Glomerular endothelial cell (primary cell): ENCODE measurements at places on chromosomes 6 and 20.

- no peak for DNase-seq
Observed at GRCh38 chr20:29878777-29879442, 1378.6 kb upstream of the DEFB115 start.

- no peak for DNase-seq
Observed at GRCh38 chr20:41177636-41178035, 40.3 kb downstream of the PLCG1 start.

- no peak for DNase-seq
Observed at GRCh38 chr6:13262302-13263230, 65.8 kb downstream of the TBC1D7 start.

GRCh38 chr6:42834056-42834455 is 45.4 kb upstream of the RPL7L1 start:
- no peak for DNase-seq

- DNase-seq = no peak
Observed at GRCh38 chr20:59157064-59157463, 6.6 kb upstream of the ZNF831 start.

GRCh38 chr6:165439928-165440554 is 130.6 kb upstream of the C6orf118 start:
- DNase-seq = peak; percentile 57

DNA sequence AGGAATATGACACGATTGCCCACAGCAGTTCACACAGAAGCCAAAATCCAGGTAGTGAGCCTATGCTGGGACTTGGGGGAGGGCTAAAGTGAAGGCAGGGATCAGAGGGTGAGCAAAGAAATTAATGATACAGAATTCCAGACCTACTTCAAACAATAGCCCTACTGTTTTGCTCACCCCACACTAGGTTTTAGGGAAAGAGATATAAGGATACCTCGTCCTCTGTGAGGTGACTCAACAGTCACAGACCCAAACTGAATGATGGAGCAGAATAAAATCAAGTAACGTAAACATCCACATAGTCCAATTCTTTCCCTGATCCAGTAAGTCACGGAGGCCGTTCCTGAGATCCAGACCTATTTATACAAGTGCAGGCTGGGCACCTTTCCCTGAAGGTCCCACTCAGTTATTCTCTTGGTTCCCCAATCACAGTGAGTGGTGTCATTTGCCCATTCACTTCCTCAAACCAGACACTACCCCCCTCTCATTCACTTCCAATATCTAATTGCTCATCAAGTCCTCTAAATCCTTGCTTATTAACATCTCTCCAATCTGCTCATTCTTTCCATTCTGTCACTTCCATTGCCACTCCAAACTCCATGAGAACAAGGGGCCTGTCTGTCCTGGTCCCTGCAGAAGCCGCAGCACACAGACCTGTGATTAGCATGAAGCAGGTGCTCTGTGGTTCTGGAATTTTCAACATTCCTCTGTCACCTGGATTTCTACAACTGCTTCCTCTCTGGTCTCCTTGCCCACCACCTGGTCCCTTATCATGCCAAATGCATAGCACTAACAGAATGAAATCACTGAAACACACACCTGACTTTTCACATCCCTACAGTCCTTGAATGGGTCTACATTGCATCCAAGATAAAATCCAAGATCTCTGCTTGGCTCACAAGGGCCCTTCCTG is 55.9 kb downstream of the ATXN1 start:
- no peak for DNase-seq

GRCh38 chr6:31597006-31597405 is 4.2 kb upstream of the NCR3 start:
- DNase-seq = no peak

DNA sequence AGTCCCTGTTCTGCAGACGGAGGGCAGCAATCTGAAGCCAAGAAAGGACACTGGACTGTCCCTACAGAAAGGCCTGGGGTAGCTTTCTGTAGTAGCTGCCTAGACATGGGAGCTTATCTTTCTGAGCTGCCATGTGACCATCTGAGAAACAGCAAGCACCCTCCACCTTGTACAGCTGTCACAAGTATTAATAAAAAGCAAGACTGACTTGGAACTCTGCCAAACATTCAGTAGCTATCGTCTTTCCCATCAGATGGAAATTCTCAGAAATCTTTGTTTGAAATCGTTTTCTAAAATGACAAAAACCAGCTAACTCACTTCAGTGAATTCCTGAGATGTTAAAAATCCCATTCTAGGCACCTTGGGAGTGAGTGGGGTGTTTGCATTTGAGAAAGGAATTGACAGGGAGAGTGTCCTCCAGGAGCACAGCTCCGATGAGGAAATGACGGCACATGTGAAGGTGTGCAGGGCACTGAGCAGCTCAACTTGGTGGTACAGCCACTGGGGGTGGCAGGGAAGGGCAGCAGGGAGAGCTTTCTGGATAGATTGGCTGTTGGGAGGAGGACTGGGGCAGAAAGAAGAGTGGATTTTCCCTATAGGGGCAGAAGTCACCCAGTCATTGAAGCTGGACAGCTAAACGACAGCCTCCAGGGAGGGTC is 24.5 kb downstream of the ACSS1 start:
- DNase-seq = no peak

DNA sequence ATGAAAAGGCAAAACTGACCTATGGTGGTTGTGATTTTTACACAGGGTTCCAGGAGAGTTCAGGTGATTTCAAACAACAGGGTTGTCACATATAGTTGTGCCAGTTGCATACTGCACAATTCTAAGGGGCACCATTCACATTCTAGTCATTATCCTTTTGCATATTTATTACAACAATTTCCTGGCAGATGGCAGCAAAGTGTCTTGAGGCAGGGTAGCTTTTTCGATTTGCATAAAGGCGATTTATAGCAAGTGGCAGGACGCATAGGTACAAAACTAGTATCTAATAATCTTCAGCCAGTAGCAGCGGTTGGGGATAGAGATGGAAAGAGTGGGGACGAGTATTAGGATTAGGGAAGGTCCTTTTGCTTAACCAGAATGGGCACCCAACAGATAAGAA is 46.5 kb upstream of the TRAF3IP2 start:
- DNase-seq = no peak

- DNase-seq = no peak
Observed at GRCh38 chr6:12165722-12166280, 124.4 kb upstream of the EDN1 start.

- peak; percentile 47 for DNase-seq
Observed at GRCh38 chr6:33589731-33590530, 9.9 kb upstream of the BAK1 start.

DNA sequence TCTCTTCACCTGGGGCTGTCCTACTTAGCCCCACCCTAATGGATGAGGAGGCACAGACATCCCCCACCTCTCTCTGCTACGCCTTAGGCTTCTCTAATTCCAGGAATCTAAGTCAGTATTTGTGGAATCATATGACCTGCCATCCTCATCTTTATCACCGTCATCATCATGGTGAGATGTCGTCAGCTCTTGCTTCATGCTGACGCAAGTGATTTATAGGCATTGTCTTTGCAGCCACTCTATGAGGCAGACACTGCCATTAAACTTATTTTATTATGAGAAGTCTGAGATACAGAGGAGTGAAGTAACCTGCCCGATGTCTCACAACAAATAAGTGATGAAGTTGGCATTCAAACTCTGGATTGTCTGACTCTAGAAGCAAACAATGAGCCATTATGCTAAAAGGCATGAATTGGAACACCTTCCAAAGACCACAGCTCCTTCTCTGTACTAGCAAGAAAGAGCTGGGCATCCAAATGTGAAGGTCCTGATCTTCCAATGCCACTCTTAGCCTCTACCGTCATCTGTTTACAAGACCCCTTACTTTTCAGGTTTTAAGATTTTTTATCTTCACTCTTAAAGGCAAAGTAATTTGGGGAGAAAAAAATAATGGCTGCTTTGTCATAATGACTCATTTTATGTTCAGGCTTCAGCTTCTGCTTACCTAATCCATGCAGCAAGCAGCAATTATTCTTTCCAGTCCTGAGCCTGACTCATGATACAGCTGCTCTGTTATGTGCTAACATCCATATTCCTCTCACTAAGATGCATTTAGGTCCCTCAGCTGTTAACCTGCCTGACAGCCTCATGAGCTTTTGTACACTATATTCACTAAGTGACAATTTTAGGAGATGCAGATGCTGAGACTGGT is 113.7 kb upstream of the BCLAF1 start:
- no peak for DNase-seq

GRCh38 chr20:62485062-62485700 is 9.4 kb upstream of the GATA5 start:
- no peak for DNase-seq

- no peak for DNase-seq
Observed at GRCh38 chr20:61976644-61977418, 88.8 kb downstream of the TAF4 start.

DNA sequence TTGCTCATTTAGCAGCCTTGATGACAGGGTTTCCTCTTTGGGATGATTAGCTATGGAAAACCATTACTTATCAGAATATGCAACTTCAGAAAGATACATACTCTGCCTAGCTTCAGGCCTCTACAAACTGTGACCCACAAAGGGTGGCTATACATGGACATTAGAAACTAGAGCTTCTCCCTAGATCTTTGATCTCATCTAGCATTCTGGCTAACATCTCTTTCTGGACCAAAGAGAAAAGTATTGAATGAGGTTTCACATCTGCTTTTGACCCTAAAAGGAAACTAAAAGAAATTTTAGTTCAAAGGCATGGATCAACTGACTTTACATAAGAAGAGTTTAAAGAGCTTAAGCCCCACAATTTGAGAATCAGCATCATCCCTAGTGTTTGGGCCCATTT is 12.4 kb upstream of the HMGN3 start:
- DNase-seq = no peak

GRCh38 chr6:158464483-158464882 is 95.4 kb upstream of the TMEM181 start:
- no peak for DNase-seq

DNA sequence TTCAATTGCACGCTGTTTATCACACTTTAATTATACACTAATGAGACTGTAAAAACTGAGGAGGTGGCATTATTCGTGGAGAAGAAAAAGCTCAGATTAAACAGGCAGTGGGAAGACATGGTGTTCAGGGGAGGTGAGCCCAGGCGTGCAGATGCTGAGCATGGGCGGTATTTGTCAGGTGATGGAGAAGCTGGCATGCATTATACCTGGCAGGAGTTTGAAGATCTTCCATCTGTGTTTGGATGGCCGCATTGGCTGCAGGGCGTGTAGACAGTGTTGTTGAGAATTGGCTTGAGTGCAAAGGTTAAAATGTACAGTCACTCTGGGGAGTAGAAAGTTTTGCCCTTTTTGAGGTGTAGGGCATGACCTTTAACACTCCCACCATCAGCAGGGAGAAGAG is 213.8 kb downstream of the ERMARD start:
- DNase-seq = no peak

GRCh38 chr6:38166411-38167240 is 347.1 kb downstream of the ZFAND3 start:
- DNase-seq = no peak

DNA sequence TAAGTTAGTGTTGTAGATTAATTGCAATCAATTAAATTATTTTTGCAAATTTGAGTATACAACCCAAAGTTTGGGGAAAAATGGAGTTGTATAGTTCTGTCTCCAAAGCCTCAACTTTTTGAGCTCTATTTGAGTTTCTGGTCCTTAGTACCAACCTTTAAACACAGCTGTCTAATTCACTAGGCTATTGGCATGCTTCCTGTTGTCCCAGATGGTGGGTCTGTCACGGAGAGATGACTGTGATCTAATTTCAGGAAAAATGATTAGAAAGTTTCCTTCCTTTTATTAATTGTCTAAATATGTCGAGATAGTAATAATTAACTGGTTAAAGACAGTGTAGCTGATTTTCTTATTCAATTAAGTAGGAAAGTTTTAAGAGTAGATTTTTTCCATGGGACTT is 109.6 kb downstream of the SCAF8 start:
- no peak for DNase-seq

DNA sequence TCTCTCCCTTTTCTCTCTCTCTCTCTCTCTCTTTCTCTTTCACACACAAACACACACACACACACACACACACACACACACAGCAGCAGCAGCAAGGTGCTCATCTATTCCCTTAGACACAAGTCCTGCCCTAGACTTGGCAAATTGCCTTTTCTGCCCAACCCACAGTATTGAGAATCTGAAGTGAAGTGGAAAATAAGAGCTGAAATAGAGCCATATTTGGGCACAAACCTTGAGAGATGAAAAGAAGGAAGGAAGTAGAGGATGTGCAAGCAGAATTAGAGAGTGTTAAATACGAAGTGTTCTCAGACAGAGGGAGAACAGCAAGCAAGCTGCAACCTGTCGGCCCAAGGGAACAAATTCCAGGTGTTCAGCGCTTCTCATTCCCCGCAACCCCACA is 557.5 kb upstream of the NOX3 start:
- no peak for DNase-seq

DNA sequence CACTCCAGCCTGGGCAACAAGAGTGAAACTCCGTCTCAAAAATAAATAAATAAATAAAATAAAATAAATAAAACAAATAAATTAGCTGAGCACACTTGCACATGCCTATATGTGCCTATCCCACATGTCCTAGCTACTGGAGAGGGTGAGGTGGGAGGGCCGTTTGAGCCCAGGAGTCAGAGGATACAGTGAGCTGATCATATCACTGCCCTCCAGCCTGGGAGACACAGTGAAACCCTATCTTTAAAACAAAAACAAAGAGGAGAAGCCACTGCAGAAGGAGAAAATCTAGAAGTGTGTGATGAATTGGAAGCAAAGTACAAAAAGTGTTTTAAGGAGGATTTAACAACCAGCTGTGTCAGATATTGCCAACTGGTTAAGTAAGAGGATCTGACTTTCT is 728.4 kb downstream of the PTPRT start:
- DNase-seq = no peak

GRCh38 chr6:16274885-16275589 is 36.6 kb downstream of the GMPR start:
- DNase-seq = no peak

DNA sequence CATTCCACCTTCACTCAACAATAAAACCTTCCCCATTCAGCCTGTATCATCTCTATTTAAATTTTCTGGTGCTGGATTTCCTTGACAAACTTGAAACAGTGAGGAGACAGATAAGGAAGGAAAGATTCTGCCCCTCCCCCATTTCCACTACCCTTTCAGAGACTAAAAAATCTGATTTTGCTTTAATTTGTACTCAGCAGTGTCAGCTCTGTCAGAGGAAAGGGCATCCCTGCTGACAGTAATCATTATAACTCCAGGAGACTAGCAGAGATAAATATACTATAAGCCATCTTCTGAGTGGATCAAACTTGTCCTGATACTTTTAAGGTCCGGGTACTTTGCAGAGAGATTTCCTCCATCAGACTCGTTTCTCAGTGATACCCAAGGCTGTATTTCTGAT is 155.6 kb downstream of the SAMD5 start:
- DNase-seq = no peak

DNA sequence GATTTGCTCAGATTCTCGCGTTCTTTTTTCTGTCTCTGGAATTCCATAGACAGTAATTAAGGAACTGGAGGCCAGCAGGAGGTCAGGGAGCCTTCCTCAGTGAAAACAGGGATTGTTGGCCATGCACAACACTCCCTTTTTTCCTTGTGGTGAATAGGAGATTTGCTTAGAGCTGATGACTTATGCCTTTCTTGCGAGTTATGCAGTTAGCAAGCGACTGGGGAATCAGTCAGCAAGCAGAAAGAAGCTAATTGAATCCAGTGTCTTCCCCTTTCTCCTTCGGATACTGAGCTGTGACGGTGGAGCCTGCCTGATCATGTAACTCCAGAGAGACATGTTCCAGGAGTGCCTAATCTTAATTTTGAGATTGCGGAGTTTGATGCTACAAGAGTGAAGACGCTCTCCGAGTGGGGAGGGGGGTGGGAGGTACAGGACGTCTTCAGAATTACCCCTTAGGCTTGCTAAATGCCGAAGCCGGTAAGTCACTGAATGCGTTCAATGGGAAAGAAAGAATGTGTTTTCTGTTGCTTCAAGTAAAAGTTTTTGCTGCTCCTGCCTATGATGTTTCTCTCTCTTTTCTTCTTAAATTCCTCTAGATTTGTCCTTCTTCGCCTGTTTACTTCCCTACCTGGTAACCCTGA is 165.9 kb downstream of the SASH1 start:
- no peak for DNase-seq
